ENCODE measurements at places on chromosomes 7 and 10. TPM values are rescaled to one million over a fixed set of nuclear protein-coding genes. Genes with fewer than 3 reads are reported as not detected.

TSPAN12 gene
- polyA plus RNA-seq = not detected

MYH16 gene
- polyA plus RNA-seq = not detected

IL15RA gene
- polyA plus RNA-seq = 19.8 TPM

OR2A7 gene
- polyA plus RNA-seq = 0.45 TPM

SUGCT gene
- 1.1 TPM for polyA plus RNA-seq

SMKR1 gene
- polyA plus RNA-seq = 12.2 TPM

ADRA2A gene
- not detected for polyA plus RNA-seq

PCDH15 gene
- not detected for polyA plus RNA-seq

PRTFDC1 gene
- polyA plus RNA-seq = 1.3 TPM

EN2 gene
- polyA plus RNA-seq = not detected

SFRP4 gene
- not detected for polyA plus RNA-seq

UCMA gene
- polyA plus RNA-seq = not detected

CCDC146 gene
- polyA plus RNA-seq = 5.6 TPM

CALHM1 gene
- not detected for polyA plus RNA-seq

IFIT2 gene
- polyA plus RNA-seq = 7.1 TPM

ELFN1 gene
- 0.20 TPM for polyA plus RNA-seq

PNLIPRP1 gene
- polyA plus RNA-seq = not detected

CRHR2 gene
- polyA plus RNA-seq = not detected

TRPV5 gene
- not detected for polyA plus RNA-seq

MICALL2 gene
- 0.71 TPM for polyA plus RNA-seq

GIMAP5 gene
- polyA plus RNA-seq = 475 TPM

EBLN1 gene
- not detected for polyA plus RNA-seq

NACAD gene
- 0.31 TPM for polyA plus RNA-seq

EFCAB10 gene
- not detected for polyA plus RNA-seq

CYP2C9 gene
- not detected for polyA plus RNA-seq

STAMBPL1 gene
- polyA plus RNA-seq = 10.6 TPM

STAG3 gene
- polyA plus RNA-seq = 1.5 TPM

CISD1 gene
- 63.5 TPM for polyA plus RNA-seq

TSC22D4 gene
- 40.5 TPM for polyA plus RNA-seq

CLCN1 gene
- not detected for polyA plus RNA-seq

CDK14 gene
- 0.05 TPM for polyA plus RNA-seq

MBL2 gene
- not detected for polyA plus RNA-seq

FEZF1 gene
- polyA plus RNA-seq = not detected

ZFYVE27 gene
- polyA plus RNA-seq = 31.4 TPM

LIPJ gene
- not detected for polyA plus RNA-seq

ADAM12 gene
- polyA plus RNA-seq = 6.4 TPM

PFKP gene
- polyA plus RNA-seq = 61.6 TPM

CAMK1D gene
- polyA plus RNA-seq = 15.1 TPM

CFAP46 gene
- not detected for polyA plus RNA-seq

CLDN3 gene
- polyA plus RNA-seq = not detected

GPR146 gene
- polyA plus RNA-seq = 1.2 TPM

All from CD8-positive, alpha-beta memory T cell (primary cell).